ENCODE measurements at places on chromosomes 7 and 10.
A peak's percentile ranks its signal among the peaks of the same experiment; 100 is the strongest.

- no peak for DNase-seq
These were observed 37.6 kb downstream of the ANK3 start for GRCh38 chr10:60352105-60352504.

GRCh38 chr10:73798927-73799560 is 12.4 kb downstream of the NDST2 start:
- DNase-seq: no peak

GRCh38 chr10:85527616-85528317 is 838.8 kb downstream of the GRID1 start:
- DNase-seq: no peak

DNA sequence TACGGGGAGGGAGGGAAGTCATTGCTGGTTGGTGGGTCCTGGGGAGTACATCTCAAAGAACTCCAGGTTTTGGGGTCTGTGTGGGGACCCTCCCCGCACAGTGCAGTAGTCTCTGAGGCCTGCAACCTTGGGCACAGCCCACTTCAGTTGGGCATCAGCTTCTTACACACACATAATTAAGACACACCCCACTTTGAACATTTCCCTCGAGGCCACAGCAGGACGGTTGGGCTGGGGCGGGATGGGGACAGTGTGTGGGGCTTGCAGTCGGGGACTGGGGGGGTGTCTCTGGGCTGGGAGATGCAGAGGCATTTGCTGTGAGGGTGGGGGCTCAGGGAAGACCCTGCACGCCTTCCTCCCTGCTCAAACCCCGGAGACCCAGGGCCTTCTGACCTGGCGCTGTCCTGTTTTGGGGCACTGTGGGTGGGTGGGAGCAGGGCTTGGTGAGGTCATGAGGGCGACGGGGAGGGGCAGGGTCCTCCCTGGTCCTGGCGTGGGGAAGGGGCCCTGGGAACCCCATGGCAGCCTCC is 1.3 kb downstream of the LFNG start:
- peak; percentile 42 for DNase-seq

DNA sequence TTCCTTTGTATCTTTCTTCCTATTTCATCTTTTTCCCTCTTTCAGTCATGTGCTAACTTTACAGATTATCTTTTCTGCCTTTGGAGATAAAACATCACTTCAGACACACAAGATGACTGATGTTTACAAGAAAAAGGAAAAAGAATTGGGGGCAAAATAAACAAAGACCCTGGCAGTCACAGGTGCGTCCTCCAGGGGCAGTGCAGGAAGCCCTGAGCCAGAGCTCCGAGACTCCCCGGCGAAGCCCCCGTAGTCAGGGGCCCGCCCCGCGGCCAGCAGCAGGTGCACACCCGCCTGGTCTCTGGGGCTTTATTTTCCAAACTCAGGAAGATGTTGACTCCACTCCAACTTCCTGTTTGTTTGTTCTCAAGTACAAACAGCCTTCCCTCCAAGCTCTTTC is 10.2 kb downstream of the STK32C start:
- DNase-seq: no peak

- DNase-seq: no peak
These were observed 1.4 kb downstream of the ITGB1 start for GRCh38 chr10:32956365-32957197.

GRCh38 chr7:85324145-85324799 is 137.4 kb upstream of the SEMA3D start:
- no peak for DNase-seq

DNA sequence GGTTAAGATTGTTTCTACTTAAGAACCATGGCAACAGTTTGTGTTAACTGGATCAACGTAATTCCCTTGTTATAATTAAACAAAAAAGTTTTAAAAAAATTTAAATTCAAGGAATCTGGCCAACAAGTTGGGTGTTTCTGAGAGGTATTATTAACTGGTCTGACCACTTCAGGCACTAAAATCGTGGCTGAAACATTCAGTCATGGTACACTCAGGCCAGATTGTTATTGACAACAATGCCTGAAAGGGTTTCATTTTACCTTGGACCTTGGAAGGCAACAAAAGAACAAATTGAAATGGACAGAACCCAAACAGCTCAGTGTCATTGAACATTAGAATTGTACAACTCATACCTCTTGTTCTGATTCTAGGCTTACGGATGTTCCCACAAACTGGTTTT is 103.3 kb upstream of the ARMC3 start:
- DNase-seq: no peak

DNA sequence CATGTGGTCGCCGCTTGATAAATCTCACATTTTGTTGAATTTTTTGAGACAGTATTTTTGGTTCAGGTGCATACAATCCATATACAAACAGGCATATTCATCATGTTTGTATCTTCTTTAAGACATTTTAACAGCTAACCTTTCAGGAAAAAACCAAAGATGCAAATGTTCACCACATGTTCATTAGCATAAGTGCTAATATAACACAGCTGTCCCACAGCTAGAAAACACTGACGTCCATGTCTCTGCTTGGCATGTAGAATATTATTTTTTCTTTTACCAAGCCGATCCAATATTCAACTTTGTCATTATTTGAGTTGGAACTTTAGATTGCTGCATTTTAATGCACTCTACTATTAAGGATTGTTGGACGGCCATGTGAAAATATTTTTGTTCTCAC is 31.2 kb downstream of the BMPER start:
- no peak for DNase-seq

GRCh38 chr7:36306222-36306621 is 83.4 kb upstream of the ANLN start:
- no peak for DNase-seq

DNA sequence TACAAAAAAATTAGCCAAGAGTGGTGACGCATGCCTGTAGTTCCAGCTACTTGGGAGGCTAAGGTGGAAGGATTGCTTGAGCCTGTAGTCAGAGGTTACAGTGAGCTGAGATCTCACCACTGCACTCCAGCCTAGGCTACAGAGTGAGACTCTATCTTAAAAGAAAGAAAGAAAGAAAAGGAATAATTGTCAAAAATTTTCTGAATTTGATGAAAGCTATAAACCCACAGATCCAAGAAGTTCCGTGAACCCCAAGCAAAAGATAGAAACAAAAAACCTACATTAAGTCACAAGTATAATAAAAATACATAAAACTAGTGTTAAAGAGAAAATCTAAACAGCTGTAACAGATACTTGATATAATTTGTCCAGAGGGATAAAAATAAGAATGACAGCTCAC is 60.1 kb upstream of the KMT2C start:
- DNase-seq: no peak

DNA sequence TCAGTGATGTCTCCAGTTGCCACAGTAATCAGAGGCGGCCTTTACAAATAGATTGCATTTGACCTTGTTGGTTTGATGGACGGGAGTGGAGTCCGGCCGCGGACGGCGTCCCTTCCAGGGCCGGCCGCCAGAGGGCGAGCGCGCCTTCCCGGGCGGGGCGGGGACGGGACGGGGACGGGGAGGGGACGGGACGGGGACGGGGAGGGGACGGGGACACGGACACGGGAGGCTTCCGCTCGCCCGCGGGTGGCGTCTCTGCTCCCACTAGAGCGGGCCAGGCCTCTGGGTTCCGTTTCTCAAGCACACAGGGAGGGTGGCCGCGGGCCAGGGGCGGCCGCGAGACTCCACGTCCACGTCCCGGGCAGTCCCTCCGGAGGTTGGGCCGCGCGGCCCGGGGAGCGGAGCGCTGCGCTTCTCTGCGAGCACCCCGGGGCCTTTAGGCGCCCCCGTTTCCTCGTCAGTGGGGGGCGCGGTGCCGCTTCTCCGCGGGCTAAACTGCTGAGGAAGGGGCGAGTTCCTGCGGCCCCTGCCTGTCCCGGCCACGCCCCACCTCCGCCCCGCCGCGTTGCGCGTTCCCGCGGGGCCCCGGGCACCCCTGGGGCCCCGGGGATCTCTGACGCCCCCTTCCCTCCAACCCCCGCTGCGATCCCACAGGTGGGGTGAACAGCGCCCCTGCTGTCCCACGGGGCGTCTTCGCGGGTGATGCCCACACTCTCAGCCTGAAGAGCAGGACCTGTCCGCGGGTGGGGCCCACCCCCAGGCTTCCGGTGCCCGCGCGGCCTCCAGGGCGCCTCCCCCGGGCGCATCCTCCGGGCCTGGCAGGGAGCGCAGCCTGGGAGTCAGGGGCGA is 84.2 kb upstream of the MKI67 start:
- peak; percentile 84 for DNase-seq

DNA sequence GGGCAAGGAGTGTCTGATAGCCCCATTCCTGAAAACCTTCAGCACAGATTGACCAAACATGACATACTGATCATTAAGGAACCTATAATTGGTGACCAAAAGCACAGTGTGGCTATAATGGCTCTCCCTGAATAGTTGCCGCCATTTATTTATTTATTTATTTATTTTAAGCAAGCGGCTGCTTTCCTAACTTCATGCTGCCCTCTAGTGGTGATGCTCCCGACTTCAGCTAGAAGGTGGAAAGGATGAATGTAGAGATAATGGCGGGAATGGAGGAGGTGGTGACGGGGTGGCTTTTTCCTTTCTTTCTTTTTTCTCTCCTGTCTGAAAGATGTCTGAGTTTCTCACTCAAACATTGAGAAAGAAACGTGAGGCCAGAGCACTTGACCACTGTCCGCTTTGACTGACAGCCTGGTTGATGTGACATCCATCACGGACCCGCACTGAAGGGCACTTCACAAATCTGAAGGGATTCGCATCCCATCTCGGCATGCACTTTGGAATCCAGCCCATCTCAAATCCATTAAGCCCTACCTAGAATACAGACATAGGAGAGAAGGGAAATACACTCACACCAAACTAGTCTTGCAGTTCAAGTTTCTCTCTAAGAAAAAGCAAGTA is 1090.1 kb downstream of the KCNMA1 start:
- peak; percentile 26 for DNase-seq

DNA sequence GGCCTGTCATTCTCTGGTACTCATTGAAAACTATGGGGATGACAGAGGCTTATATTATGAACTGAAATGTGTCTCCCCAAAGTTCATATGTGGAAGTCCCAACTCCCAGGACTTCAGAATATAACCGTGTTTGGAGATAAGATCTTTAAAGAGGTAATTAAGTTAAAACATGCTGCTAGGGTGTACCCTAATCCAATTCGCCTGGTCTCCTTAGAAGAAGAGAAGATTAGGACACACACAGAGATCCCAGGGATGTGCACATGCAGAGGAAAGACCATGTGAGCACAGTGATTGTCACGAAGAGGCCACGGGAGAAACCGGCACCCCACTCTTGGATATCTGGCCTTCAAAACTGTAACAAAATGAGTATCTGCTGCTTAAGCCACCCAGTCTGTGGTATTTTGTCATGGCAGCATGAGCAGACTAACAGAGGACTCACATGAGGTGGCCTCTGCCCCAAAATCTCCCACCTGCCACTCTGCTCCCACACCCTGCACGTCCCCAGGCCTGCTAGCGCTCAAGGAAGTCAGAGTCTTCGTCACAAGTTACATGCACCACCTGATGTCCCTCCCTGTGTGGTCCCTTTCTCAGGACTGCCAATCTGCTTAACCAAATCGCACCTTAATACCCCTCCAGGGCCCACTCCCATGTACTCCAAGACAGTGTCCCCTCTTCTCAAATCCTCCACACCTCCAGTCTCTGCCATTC is 26.8 kb downstream of the PLAC9 start:
- DNase-seq: no peak

DNA sequence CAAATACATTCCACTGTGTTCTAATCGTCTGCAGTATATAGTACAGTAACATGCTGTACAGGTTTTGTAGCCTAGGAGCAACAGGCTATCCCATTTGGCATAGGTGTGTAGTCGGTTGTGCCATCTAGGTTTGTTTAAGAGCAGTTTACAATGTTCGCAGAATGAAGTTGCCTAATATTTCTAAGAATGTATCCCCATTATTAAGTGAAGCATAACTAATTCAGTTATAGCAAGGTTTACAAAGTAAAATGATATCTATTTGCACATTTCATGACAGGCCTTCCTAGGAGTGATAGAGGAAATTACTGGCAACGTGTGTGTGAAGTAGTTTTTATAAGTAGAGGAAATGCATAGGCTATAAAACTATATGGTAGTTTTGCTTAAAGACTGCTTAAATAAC is 4.0 kb downstream of the CREM start:
- DNase-seq: no peak

DNA sequence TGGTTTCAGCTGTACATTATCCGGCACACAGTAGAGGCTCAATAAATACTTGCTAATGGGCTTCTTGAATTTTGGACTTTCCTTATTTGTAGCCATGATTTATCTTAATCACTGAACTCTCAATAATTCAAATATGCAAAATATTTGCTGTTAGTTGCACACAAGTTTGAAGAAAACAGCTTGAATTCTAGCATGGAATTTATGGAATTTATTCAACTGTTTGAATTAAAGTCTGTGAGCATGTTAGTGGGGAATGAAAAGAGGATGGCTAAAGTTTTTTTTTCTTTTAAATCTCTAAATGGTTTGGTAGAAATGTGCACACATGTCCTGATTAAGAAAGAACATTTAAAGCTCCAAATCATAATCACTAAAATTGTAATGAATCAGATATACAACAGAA is 42.5 kb downstream of the SIRT1 start:
- DNase-seq: no peak

DNA sequence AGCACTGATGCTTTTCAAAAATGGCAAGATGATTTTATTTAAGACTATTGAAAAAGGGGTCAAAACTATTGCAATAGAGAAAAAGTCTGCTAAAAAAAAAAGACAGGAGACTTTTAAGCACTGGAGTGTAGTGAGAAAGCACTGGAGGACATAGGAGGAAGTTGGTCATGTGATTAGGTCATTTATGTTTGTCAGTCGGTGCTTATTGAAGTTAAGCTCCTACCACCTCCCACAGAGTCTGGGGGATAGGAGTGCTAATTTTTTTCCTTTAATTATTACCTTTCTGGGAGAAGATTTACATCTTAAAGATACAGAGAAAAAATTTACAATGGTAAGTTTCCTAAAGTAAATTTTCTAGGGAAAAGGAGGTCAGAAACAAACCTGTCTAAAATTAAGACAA is 80.2 kb upstream of the TMEM229A start:
- DNase-seq: no peak

- DNase-seq: no peak
These were observed 21.2 kb downstream of the HEPACAM2 start for GRCh38 chr7:93205046-93205445.

DNA sequence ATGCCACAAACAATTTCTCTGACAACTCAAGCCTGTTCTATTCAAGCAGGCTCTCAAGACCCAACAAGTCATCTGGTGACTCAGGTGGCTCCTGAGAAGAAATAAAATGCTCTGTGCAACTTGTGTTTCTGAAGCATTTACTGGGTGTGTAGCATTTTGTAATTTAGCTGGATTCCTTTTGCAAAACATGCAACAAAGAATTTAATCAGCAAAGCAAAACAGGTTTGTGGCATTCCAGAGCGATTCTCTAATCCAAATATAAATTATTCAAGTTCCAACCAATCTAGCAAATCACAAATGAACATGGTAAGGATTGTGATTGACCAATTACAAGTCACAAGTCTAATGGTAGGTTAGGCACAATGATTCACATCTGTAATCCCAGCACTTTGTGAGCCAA is 39.8 kb upstream of the C10orf67 start:
- no peak for DNase-seq
